CD4-positive, alpha-beta T cell treated with Interleukin-10 for 1 hour (primary cell): ENCODE measurements at places on chromosomes 7 and 10.

DNA sequence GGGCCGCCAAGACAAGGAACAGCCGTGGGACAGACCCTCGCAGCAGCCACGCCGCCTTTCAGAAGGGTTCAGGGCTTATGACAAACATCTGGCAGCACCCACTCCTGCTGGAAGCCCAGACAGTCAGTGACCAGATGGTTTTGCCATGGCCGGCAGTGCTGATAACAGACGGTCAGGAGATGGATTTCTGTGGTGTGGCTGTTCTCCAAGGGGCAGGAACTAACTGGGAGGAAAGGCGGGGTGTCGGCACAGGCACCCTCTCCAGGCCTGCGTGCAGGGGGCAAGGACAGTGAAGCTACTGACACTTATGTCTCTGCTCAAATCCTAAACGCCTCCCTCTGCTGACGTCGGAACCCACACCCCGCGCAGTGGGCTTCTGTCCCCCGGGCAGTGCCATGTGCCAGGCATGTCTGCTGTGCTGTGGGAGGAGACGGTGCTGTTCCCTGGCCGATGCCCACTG, 416.1 kb downstream of the DNAJB6 start:
- DNase-seq = no peak

GRCh38 chr10:63591600-63592379, 70.6 kb downstream of the REEP3 start:
- DNase-seq = no peak

GRCh38 chr10:8463853-8464252, 409.4 kb downstream of the GATA3 start:
- no peak for DNase-seq

- DNase-seq = no peak
Measured at GRCh38 chr7:155527664-155528063, 18.7 kb downstream of the CNPY1 start.
